Ecto neural progenitor cell (in vitro differentiated cells): ENCODE measurements at places on chromosomes 12 and 14.

GRCh38 chr14:38412654-38413053, 156.8 kb upstream of the CLEC14A start:
- DNase-seq, result no peak

DNA sequence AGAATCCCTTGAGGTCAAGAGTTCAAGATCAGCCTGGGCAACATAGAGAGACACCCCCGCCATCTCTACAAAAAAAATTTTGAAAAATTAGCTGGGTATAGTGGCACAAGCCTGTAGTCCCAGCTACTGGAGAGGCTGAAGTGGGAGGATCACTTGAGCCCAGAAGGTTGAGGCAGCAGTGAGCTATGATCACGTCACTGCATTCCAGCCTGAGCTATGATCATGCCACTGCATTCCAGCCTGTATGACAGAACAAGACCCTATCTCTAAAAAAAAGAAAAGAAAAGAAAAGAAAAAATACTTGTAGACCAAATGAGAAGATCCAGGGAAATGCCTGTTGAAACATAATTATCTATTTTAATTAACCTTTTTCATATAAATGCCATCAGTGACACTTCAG, 93.8 kb upstream of the MDM1 start:
- DNase-seq, result no peak

DNA sequence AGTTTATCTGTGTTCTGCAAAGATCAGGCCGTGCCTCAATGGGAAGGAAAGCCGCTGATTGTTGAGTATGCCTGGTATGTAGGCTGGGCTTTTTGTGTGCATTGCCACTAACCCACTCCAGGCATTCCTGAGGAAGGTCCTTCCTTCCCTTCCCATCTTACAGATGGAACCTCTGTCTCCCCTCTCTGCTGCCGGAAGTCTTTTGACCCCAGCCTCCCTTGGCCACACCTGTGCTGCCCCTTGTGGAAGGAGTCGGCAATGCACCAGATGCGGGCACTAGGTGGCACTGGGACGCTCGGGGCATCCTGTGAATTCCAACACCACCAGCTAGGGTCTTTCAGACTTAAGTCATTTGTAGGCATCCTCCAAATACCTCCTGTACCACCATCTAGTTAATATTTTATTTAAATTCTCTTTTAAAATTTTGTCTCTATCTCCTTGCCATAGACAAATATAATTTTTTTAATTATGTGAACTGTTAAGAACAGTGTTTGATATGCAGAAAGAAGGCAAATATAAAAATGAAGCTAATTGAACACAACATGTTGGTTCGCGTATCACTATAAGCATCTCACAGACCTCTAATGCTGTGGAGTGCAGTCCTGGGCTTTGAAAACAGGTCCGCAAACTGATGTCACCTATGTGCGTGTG, 99.6 kb downstream of the RIN3 start:
- peak; percentile 81 for DNase-seq

DNA sequence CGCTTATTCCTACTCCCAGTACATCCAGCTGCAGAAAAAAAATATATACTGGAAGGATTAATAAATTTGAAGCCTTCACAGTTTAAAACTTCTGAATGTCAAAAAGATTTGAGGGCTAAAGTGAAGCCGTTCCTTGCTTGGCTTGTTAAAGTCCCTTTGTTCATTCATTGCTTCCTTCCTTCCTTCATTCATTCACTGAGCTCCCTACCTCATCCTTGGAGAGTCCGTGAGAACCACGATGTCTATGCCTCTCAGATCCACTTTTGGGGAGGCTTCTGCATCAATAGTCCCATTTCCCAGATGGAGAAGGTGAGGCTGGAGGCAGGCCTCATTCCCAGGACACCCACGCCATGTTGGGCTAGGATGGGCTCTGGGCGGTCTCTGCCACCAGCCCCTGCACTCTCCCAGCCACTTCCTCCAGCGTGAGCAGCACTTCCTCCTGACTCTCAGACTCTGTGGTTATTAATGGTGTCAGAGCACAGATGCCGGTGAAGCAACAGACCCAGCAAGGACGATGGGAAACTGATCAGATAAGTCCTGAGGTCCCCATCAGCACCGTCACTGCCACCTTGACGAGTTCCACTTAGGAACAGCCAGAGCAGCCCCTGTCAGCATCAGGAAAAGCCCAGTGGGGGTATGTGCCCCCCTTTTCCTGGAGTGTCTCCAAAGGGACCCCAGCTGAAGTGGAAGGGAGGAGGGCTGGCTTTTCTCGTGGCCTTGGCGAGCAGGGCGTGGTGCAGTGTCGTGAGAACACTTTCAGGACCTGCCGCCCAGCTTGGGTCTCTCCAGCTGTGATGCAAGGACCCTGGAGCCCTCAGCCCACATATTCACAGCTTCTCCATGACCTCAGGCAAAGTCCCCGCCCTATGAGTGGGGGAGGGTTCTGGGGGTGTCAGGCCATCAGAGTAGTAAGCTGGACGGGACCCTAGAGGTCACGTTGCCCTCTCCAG, 21.2 kb downstream of the ASB2 start:
- DNase-seq, result no peak

- DNase-seq, result no peak
Measured at GRCh38 chr12:5546616-5547015, 114.7 kb downstream of the NTF3 start.

DNA sequence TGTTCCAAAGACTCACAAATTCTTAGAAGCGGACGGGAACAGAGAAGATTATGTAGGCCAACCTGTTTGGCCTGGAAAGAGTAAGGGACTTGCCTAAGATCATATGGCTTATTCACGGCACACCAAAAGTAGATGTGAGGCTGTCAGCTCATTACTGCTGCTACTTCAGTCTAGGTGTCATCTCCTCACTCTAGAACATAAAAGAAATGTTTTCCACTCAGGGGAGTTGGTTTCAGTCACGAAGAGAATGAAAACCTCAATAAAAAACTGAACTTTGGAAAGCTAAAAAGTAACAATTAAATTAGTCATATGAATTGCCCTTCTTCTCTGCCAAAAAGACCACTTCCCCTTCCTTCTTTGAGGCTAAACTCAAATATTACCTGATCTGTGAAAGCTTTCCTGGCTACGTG, 658 bp upstream of the CEP128 start:
- DNase-seq, result no peak

GRCh38 chr12:128977441-128977840, 124.2 kb downstream of the GLT1D1 start:
- no peak for DNase-seq

DNA sequence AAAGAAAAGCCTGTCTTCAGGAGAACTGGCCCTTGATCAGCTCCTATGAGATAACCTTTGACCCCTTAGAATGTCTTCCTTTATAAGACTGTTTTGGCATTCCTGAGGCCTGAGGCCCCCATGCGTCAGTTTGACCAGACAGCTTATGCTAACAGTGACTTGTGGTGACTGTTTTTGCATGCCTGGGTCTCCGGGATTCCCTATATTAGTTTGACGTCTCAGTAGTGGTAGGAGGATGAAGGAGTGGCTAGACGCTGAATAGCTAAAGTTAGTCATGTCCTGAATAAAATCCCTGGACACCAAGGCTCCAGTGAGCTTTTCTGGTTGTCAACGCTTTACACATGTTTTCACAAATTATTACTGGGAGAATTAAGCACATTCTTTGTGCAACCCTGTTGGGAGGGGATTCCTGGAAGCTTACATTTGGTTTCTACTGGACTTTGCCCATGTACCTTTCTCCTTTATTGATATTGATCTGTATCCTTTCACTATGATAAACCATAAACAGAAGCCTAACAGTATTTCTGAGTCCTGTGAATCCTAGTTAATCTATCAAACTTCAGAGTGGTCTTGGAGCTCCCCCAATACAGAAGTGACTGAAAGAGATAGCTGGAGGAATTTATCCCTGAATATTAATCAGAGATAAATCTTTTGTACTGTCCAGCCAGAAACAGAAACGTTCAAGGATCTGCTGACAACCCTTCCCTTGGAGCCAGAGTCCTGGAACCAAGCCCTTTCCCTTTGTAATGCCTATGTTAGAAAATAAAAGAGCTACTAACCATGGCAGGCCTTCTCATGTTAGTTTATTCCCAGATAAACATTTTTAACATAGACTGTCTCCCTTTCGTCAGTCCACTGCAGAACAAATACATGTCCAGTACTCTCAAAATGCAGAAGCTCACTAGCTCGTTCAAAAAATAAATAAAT, 479.2 kb downstream of the RPS29 start:
- no peak for DNase-seq

- no peak for DNase-seq
Measured at GRCh38 chr12:49233842-49234526, 30.9 kb upstream of the TUBA1C start.

DNA sequence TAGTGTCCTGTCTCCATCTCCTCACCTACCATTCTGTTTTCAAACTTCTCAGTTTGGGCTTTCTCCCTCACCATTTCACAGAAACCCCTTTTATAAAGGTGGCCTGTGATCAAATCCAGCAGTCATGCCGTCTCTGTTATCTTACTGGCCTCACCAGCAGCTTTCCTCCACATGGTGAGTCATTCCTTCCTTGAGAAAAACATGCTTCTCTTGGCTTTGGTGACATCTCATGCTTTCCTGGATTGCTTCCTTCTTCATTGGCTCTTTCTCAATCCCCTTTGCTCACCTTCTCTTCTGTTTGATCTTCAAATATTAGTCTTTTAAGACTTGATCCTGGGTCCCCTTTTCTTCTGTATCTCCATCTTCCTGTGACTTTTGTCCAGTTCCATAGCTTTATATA, 164.9 kb downstream of the ANO4 start:
- no peak for DNase-seq

GRCh38 chr14:85391892-85392291, 138.1 kb upstream of the FLRT2 start:
- DNase-seq, result no peak

DNA sequence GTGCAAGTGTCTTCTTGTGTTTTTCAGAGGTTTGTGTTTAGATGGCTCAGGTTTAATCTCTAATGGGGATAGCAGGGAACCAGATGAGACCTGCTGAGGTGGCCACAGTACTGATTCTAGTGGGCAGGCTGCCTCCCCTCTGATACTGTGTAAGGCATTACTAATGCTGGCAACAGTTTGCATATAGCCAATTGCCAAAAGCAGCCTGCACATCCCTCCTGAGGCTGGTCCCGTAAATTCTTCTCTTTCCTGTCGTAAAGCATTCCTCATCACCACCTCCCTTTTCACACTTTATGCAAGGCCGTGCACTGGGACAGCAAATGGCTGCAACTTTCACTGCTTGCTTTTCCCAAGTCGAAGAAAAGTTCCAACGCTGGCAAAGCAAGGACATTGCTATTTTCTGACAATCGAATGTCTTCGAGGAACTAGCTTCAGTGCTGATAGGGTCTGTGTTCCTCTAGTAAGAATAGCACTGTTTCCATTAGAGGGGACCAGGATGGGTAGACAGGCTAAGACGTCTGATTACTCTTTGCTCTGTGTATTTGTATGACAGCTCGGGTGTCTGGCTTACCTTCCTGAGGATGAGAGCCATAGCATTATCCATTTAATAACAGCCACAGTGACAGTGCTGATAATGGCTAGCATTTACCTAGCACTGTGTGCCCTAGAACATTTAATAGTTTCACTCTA, 178.2 kb upstream of the HIF1A start:
- no peak for DNase-seq

GRCh38 chr12:3527181-3527580, 36.2 kb downstream of the PRMT8 start:
- DNase-seq, result no peak

GRCh38 chr12:98002887-98003493, 512.4 kb upstream of the TMPO start:
- peak; percentile 74 for DNase-seq

DNA sequence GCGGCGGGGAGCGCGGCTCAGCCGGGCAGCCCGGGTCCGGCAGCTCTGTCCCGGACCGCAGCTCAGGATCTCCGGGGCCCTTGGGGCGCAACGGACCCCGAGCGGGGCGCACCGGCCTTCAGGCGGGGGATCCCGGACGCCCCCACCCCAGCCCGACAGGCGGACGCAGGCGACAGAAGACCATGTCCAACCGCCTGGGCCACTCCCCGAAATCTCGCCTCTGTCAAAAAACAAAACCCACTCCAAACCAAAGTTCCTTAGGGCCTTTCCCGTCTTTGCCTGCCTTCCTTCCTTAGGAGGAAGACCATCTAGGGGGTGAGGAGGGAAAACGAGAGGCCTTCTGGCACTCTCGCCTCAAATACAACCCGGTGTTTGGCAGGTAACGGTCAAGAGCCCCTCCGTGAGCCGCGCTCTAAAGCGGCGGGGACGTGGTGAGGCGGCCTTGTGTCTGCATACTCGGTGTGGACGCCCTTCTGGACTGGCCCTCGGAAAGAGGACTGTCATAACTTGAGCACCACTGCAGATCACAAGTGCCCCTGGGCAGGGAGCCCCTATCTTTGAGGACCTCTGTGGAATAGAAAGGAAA, 604 bp downstream of the HCFC2 start:
- DNase-seq, result no peak

- DNase-seq, result no peak
Measured at GRCh38 chr12:40942326-40942725, 245.8 kb upstream of the PDZRN4 start.

DNA sequence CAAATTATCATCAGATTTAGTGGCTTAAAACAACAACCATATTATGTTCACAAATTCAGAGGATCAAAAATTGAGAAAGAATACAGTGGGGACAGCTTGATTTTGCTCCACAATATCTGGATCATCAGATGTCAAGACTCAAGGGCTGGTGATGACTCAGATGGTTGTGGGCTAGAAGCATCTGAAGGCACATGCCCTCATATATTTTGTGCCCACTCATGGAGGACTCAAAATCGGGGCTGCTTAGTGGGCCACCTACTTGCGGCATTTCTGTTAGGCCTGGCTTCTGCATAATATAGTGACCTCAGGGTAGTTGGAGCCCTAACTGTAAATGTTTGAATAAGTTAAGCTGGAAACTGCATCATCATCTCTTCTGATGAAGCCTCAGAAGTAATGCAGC, 584.5 kb downstream of the SLC16A7 start:
- DNase-seq, result no peak

DNA sequence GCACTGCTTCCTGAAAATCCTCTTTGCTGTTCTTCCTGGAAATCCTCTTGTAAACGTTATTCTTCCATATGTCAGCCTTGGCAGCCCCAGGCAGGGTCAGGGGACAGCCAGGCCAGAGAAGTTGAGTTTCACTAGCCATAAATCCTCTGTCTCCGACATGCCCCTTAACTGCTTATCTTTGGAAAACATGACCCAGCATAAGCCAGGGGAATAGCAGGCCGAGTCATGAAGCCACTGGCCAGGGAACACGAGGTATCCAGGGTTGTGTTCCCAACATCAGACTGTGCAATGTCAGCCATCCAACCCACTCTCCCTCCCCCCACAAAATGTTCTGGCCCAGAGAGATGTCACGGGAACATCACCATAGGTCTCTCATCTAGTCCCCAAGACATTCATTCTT, 453.9 kb downstream of the MED13L start:
- DNase-seq, result no peak

DNA sequence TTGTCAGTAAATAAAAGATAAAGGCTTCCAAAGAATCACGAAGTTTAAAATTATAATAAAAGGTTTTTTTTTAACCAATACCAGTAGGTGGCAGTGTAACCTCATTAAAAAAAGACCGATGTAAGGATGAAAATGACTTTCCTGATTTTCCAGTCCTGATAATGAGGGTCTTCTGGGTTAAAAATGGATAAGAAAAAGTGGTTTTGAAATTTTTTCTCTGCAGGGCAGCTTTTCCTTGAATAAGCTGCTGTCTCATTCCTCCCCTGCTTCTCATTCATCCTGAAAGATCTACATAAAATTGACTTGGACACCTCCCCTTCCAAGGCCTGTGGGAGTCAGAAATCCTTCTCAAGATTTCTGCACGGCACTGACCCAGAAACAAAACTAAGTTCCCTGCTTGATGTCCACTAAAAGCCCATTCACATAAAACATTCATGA, 58.9 kb upstream of the FBXO33 start:
- no peak for DNase-seq

- DNase-seq, result no peak
Measured at GRCh38 chr12:52494518-52494917, 1.5 kb upstream of the KRT6A start.
